Liver (tissue), 10 donors: ENCODE measurements at places on chromosomes 5 and 9.
A peak's percentile ranks its signal among the peaks of the same experiment; 100 is the strongest.

DNA sequence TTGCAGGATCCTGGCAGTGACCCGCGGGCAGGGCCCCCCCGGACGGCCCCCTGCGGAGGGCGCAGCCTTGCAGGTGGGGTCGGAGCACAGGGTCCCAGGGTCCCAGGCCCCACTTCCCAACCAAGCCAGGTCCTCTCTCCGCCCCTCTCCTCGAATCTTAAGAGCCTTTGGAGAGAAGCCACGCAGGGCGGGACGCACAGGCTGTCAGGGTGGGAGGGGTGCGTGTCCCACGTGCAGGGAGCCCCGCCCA is 18.4 kb upstream of the EGFL7 start:
- DNase-seq: no peak

DNA sequence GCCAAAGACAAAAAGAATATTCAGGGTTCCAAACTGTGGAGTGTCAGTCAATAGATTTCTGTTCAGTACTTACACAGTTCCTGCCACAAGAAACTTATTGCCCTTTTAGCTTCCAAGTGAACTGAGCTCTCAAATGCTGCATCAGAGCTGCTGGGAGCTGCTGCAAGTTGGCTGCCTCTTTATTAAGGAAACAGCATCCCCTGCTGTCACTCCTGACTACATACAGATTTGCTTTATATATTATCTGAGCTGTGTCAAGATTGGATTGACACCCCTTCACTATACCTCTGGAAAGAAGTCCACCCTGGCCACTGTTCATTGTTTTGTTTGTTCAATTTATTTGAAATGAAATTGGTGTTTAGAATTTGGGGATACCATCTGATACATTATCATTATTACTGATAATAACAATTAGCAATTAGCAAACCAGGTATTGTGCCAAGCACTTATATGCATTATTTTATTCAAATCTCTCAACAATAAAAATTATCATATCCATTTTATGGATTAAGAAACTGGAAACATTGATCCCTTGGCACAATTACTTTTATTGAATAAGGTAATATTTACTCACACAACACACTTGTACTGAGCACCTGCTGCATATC is 16.4 kb upstream of the C5orf58 start:
- no peak for DNase-seq

DNA sequence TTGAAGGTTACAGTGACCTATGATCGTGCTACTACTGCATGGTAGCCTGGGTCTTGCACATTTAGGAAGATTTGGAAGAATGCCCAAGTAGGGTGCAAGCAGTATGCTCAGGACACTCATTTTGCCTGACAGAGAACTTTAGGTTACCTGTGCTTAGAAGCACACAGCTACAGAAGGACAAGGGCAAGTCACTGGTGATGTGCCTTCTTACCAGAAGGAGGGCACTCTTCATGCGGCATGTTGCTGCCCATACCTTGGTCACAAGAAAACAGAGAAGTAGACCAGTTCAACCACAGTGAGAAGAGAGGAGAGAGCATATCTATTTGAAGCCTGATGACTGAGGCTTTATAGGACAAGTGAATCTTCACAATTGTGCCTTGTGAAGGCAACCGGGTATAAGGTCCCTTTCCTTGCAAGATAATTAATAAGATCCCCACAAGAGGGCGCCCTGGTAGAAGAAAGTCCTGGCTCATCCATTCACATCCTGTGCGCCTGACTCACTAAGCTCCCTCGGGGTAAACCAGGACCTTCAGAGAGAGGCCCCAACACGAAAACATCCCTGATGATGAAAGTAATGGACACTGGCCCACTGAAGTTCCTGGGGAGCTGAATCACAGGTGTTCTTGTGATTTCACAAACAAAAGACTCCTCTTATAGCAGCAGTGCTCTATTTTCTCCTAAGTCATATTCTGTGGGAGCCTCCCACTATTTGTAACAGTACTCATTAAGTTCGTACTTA is 38.1 kb upstream of the STARD4 start:
- DNase-seq: peak; percentile 70

DNA sequence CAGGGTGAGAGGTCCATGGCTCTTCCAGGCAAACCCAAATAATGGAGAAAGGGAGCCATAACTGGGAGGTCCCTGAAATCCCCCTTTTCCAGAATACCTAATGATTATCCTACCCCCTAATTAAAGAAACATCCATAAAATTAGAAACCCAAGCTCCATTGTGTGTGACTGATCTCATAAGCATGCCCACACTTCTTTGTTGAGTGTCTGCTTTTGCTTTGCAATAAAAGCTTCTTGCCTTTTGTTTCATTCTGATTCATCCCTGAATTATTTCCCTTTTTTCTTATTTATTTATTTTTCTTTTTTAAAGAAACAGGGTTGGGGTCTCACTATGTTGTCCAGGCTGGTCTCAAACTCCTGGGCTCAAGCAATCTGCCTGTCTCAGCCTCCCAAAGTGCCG is 33.1 kb downstream of the BTF3 start:
- DNase-seq: no peak

DNA sequence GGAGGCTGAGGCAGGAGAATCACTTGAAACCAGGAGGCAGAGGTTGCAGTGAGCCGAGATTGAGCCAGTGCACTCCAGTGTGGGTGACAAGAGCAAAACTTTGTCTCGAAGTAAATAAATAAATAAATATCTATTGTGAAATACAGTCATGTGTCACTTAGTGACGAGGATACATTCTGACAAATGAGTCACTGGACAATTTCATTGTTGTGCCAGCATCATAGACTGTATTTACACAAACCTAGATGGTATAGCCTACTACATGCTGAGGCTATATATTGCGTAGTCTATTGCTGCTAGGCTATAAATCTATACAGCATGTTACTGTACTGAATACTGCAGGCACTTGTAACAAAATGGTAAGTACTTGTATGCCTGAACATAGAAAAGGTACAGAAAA is 61.1 kb upstream of the CCL21 start:
- no peak for DNase-seq
